EL (cell line): ENCODE measurements at places on chromosomes 4 and X.

GRCh38 chrX:47138171-47138570, 6.3 kb downstream of the NDUFB11 start:
- no peak for DNase-seq

DNA sequence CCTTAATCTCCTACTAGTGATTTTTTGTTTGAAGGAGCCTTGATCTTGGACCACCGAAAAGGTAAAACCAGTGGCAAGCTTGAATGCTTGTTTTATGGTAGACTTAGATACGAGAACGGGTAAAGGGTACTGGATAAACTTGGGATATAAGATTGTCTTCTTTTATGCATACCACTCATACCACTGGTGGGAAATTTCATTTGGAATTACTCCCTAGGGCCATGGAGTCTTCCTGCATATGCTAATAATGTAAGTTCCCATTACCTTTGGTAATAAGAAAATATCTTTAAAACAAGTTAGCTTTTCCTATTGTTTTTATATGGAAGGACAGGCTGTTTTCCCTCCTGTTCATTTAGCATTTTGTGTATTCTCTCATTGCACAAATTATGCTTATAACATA, 11.7 kb downstream of the SMARCAD1 start:
- no peak for DNase-seq

DNA sequence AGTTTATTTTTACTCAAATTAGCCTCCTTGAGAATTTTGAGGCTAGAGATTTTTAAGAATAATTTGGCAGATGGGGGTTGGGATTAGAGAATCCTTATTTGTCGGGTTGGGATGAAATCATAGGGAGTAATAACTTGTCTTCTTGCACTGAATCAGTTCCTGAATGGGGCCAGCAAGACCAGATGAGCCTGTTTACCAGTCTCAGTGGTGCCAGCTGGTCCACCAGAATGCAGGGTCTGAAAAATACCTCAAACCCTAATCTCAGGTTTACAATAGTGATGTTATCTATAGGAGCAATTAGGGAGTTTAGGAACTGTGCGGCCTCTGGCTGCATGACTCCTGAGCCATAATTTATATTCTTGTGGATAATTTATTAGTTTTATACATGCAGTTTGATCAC, 705.9 kb upstream of the AGA start:
- no peak for DNase-seq

DNA sequence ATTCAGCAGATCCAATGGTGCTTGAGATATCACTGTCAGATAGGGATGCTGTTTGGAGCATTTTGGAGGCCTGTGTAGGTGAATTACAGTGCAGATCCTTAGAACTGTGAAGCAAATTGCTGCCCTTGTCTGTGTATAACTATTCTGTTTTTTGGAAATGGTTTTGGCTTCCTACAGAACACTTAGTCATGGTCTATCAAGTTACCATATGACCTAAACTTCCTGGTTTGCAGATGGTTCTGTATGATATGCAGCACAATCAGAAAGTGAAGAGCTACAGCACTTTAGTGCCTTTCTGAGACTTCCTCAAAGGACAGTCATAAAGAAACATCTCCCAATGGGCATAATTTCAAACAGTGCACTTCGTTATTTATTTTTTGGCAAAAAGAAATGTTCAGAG, 688.6 kb downstream of the SH3BGRL start:
- DNase-seq = no peak

GRCh38 chrX:123590842-123591486, 141.9 kb downstream of the THOC2 start:
- DNase-seq = peak; percentile 38

- peak; percentile 9 for DNase-seq
These were observed 675.2 kb upstream of the INTU start for GRCh38 chr4:126957556-126957955.

DNA sequence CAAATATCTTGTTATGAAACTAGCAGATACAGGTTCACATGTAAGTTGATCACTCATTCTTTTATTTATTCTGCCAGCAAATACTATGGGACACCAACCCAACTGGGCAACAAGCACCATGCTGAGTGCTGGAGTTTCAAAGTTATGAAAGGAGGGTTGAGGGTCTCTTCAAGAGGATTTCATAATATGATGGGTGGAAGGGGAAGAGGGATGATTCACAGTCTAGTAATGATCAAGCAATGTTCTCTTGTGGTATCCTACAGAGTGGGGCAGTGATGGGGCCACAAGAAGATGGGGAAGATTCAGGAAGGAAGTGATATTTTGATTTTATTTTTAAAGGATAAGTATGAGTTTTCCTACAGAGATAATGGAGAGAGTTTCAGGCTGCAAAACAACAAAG, 46.2 kb upstream of the TXK start:
- DNase-seq = peak; percentile 52

DNA sequence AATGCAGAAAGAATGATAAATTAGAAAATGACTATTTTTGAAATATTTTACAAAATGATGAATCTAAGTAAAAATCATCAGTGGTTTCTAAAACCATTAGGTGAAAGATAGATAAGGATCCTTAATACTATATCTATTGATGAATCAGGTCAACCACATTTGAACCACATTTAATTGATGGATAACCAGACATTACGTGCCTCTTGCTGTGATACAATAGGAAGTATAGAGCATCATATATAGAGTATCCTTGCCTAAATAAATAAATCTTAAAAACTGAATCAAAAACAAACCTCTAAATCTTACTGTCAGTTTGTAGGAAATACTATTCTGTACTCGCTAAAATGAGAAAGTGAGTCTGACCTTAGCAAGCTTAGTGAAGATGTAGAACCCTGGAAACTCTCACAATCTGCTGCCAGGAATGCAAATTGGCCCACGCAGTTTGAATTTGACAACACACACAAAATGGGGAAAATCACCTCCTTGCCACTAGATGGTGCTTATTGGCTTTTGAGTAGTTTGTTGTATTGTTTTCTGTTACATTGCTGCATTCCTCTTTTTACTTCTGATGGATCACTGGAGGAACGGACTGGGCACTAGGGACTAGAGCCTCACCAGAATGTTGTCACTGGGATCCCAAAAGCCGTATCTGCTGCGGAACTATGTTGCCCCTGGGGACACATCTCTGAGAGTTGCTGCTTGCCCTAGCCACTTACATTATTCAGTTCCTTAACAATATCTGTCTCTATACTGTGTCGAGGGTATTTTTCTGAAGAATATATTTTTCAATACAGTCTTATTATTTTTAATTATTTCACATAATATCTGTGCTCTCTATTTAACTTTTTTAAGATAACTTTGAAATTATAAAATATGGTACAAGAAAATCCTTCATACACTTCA, 25.4 kb upstream of the SLAIN2 start:
- DNase-seq = peak; percentile 73

DNA sequence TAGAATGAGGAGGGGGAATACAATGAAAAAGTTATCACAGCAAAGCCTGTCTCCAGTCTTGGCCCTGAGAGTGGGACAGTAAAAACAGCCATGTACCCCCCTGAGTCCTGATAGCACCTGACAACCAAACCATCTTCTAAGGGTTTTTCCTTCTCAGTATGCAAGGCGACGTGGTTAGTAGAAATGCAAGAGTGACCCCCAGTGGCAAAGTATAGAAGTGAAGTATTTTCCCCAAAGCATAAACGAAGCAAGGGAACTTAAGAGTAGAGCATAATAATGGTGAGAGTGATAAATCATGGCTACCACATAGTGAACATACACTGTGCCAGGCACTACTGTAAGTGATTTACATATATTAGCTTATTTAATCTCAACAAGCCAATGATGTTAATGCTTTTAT, 52.8 kb downstream of the FAM47C start:
- DNase-seq = peak; percentile 27

GRCh38 chr4:174528226-174528625, 5.9 kb upstream of the HPGD start:
- DNase-seq = no peak

- DNase-seq = no peak
These were observed 534.8 kb downstream of the IQCM start for GRCh38 chr4:149280806-149281205.

DNA sequence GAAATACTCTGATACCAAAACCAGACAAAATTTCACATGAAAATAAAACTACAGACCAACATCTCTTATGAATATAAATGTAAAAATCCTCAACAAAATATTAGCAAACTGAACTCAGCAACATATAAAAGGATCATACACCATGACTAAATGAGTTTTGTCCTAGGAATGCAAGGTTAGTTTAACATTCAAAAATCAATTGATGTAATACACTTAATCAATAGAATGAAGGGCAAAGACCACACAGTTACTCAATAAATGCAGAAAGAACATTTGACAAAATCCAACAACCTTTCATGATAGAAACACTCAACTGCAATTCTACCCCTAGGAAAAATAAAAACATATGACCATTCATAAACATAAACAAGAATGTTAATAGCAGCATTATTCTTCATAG, 50.2 kb upstream of the DCTD start:
- DNase-seq = no peak

DNA sequence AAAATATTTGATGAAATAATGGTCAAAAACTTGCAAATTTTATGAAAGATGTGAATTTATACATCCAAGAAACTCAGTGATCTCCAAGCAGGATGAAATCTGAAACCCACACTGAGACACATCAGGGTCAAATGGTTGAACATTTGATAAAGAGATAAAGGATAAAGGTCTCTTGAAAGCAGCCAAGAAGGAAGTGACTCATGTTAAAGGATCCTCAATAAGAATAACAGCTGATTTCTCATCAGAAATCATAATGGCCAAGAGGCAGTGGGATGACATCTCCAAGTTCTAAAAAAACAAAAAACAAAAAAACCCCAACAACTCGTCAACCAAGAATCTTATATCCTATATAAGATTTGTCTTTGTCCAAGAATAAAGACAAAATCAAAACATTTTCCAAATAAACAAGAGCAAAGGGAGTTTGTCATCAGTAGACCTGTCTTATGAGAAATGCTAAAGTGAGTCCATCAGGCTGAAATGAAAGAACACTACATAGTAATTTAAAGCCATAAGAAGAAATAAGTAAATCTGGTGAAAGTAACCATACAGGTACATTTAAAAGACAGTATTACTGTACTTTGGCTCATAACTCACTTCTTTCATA, 121.7 kb downstream of the PDS5A start:
- peak; percentile 68 for DNase-seq

DNA sequence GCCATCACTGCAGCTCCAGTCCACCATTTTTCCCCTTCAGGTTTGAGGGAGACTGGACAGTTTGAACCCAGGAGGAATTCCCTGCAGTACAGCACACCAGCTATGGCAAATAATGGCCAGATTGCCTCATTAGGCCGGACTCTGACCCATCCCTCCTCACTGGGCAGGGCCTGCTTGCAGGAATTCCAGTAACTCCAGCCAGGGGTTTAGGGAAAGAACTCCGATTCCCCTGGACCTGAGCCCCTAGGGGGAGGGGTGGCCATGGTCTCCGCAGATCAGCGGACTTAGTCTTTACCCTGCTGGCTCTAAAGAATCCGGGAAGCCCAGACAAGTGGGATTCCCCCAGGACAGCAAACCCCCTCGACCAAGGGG, 342.8 kb downstream of the DMD start:
- DNase-seq = no peak

- no peak for DNase-seq
These were observed 119.1 kb upstream of the ETNPPL start for GRCh38 chr4:108881986-108882385.

- peak; percentile 88 for DNase-seq
These were observed 36.2 kb downstream of the ARHGAP10 start for GRCh38 chr4:147768113-147768512.

DNA sequence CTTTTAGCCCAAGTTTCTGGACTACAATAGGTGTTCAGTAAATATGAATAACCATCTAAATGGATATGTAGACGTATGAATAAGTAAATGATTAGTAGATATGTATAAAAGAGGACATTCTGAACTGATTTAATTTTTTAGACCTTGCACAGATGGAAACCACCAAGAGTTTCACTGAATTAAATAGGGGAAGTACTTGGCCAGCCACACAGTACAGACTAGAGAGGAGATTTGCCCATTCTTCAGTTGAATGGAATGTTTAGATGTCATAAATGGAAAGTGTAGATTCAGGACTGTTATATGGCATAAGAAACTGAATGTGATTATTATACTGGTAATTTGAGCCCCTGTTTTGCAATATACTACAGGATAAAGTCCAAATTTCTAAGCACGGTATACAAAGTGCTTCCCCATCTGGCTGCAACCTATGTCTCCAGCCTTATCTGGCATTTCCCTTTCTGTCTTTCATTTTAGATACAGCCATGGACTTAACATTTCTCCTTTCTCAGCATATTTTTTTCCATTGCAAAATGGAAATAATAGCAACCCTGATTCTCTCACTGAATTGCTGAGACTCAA, 137.8 kb upstream of the HS3ST1 start:
- no peak for DNase-seq

DNA sequence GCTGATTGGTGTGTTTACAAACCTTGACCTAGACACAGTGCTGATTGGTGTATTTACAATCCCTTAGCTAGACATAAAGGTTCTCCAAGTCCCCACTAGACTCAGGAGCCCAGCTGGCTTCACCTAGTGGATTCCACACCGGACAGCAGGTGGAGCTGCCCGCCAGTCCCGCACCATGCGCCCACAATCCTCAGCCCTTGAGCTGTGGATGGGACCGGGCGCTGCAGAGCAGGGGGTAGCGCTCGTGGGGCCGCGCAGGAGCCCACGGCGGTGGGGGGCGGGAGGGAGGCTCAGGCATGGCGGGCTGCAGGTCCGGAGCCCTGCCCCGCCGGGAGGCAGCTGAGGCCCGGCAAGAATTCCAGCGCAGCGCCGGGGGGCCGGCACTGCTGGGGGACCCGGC, 30.7 kb downstream of the MEPE start:
- no peak for DNase-seq

GRCh38 chr4:149884529-149885181, 69.0 kb upstream of the IQCM start:
- no peak for DNase-seq

GRCh38 chr4:95462921-95463320, 85.9 kb downstream of the UNC5C start:
- no peak for DNase-seq

GRCh38 chrX:32281853-32282252, 929.5 kb downstream of the DMD start:
- no peak for DNase-seq

- no peak for DNase-seq
These were observed 1197.2 kb downstream of the PCDH7 start for GRCh38 chr4:31917334-31917733.

DNA sequence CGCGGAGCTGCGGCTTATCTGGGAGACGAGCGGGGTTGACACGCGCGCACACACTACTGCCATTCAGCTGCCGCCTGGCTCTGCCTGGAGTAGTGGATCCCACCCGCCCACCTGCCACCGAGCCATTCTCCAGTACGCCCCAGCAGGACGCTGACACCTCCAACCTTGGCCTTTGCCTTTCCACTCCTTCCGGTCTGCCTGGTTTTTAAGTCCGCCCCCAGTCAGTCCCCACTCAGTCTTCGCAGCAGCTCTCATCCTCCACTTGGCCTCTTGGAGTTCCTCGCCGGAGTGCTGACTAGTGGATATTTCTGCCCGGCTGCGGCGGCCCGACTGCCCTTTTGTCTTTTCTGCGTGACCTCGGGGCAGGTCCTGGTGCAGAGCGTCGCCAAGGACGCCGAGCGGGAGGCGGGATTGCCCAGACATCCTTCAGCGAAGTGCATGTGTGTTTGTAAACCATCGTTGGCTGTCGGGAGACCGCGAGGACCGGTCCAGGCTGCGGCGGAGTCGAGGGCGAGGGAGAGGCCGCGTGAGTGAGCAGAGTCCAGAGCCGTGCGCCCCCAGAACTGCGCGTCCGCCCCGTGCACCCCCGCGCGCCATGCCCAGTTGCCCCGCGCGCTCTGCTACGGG, 1.1 kb downstream of the SLIT2 start:
- DNase-seq = peak; percentile 69
